ENCODE measurements at places on chromosomes 2 and 18.

- DNase-seq, result no peak
These were observed 10.6 kb downstream of the LRP2 start for GRCh38 chr2:169351725-169352124.

DNA sequence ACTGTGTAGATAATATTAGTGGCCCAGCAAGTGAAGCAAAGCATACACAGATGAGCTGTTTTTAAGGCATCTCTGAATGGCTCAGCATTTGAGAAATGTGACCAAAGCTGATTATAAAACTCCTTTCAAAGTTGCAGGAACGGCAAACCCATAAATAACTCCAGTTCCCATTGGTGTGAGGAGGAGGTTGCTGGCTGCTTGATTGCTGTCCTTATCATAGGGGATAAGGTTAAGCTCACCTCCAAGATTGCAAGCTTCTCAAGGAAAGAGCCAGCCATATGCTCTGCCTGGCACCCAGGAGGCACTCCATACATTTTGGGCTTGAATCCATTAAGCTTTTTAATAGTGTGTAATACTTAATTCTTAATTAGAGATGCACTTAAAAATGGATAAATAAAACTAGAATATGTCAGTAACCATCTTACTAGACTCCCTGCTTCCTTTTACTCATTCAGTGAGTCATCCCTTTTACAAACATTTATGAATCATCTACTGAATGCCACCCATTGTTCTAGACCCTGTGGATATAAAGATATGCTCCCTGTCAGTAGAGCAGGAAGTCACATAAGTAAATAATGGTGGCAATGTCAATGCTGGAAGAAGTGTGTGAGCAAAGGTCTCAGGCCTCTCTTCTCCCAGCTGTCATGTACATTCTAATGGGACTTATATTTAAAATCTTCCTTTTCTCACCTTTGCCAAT lies 99.3 kb downstream of the SPATS2L start:
- DNase-seq, result no peak

DNA sequence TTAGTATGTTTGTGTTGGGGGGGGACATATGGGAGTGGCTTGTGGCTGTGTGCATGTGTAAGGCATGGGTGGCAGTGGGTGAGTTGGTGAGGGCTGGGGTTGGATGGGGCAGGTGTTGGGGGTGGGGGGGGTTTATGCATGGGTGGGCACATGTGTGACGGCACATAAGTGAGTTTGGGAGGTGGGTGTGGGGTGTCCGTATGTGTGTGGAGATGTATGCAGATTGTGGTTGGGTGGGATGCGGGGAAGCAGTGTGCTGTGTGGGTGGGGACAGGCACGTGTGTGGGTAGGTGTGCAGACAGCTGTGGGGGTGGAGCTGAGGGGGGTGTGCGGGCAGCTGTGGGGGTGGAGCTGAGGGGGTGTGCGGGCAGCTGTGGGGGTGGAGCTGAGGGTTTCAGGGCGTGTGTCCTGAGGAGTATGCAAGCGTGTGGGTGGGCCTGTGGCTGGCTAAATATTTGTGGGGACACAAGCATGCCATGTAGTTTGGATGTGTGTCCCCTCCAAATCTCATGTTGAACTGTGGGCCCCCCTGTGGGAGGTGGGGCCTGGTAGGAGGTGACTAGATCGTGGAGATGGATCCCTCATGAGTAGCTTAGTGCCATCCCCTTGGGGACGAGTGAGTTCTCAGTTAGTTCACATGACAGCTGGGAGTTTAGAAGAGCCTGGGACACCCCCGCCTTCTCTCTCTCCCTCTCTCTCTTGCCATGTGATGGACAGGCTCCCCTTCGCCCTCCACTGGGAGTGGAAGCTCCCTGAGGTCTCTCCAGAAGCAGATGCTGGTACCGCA lies 59.4 kb downstream of the ANKMY1 start:
- DNase-seq, result no peak

- no peak for DNase-seq
These were observed 166.9 kb downstream of the ETAA1 start for GRCh38 chr2:67564076-67564475.

DNA sequence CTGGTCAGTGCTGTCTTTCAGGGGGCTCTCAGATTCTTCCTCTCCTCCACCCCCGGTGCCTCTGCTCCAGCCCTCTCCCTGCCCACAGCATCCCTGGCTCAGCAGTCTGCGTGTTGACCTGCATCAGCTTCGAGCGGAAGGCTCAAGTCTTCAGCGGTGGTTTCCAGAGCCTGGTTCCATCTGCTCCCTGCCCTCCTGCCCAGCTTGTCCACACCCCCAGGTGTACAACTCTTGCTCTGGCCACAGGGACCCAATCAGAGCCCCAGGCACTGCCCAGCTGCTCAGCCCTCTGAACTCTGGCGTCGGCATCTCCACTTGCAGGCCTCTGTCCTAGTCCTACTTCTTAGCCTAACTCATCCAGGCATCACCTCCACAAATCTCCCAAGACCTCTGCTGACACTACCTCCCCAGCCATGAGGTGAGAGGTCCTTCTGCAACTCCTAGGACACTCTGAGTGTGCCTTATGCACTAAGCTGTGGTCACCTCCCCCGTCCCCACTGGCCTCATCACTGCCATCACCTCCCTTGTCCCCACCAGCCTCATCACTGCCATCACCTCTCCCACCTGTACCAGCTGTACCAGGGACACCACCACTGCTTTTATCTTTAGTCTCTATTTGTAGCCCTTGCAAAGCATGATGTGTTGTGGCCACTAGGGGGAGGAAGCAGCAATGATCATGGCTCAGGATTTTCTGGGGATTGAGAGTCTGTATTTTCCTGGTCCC lies 60.9 kb downstream of the EDAR start:
- peak; percentile 41 for DNase-seq

DNA sequence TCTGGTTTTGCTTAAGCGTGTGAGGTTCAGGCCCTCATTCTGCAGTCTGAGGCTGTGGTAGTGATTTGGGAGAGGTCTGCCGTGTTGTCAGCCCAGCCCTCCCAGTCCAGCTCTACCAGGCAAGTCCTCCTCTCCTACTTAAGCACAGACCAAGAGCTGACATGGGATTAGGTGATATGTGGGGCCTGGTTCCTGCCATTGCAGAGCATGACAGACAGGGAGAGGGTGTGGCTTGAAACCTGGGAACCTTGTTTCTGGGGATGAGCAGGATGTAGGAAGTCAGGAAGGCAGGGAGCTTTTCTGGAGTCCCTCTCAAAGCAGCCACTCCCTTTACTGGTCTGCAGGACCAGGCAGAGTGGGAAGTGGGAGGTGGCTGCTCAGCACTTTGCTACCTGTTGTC lies 38.6 kb downstream of the PTPRM start:
- DNase-seq, result no peak

DNA sequence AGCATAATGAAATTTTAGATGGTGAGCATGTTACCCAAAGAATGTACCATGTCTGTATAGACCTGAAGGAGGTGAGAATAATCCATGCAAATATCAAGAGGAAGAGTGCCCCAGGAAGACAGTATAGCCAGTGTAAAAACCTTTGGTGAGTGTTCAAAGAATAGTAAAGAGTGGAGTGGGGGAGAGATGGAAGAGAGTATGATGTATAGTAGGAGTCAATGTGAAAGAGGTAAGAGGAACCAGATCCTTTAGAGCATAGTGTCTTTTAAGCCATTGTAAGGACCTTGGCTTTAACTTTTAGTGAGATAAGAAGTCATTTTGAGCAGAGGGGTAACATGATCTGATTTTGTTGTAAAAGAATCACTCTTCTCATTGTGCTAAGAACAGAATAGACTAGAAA lies 1052.3 kb upstream of the ZEB2 start:
- DNase-seq, result no peak

- no peak for DNase-seq
These were observed 63.8 kb upstream of the ZC3H15 start for GRCh38 chr2:186422226-186422625.

DNA sequence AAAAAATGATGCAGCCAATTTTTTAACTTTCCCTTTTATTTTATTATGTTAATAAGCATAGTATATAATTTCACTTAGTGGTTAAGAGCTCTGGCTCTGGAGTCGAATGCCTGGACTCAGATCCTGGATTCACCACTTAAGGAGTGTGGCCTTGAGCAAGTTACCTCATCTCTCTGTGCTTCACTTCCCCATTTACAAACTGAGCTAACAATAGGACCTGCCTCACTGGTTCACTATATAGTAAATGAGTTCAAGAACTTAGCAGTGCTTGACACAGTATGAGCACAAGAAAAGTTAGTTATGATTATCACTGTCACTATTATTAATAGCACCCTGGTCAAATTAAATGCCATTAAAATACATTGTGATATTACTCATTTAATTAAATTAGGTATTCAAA lies 30.6 kb downstream of the SCN3A start:
- no peak for DNase-seq

DNA sequence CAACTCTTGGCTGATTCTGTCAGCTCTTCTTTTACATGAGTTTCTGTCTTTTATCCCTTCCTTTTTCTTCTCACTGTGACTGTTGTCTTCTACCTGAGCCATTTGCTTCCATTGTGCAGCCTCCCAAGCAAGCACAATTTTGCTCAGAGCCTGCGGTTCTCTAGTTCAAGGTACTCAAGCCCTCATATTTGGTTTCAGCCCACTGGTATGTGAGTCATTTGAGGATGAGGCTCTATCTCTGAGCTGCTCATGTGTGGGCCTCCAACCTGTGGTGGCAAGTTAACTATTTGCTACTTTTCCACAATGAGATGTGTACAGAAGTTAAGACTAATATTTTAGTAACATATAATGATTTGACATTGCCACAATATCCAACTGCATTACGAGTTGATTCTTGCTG lies 183.0 kb downstream of the PHLPP1 start:
- no peak for DNase-seq

GRCh38 chr2:46252891-46253659 lies 44.1 kb upstream of the EPAS1 start:
- DNase-seq, result no peak

GRCh38 chr2:193517615-193518014 lies 1322.9 kb upstream of the TMEFF2 start:
- no peak for DNase-seq

All from neural crest cell (in vitro differentiated cells).